Epithelial cell of prostate (primary cell): ENCODE measurements at places on chromosomes 11 and 22.

- DNase-seq, result no peak
These were observed 65.8 kb downstream of the DKK3 start for GRCh38 chr11:11942668-11943067.

DNA sequence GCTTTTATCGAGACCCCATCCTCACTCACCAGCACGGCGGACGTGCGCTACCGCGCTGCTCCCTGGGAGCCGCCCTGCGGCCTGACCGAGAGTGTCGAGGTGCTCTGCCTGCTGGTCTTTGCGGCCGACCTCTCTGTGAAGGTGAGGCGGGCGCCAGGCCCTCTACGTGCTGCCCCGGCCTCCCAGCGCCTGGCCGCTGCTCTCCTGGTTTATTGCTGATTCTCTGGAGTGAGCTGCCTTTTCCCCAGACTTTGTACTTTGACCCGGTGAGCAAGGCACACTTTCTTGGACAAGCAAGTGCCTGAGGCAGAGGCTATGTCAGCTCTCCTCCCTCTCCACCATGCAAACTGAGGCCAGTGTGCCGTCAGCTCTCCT lies 6.5 kb downstream of the TPCN2 start:
- DNase-seq, result no peak

DNA sequence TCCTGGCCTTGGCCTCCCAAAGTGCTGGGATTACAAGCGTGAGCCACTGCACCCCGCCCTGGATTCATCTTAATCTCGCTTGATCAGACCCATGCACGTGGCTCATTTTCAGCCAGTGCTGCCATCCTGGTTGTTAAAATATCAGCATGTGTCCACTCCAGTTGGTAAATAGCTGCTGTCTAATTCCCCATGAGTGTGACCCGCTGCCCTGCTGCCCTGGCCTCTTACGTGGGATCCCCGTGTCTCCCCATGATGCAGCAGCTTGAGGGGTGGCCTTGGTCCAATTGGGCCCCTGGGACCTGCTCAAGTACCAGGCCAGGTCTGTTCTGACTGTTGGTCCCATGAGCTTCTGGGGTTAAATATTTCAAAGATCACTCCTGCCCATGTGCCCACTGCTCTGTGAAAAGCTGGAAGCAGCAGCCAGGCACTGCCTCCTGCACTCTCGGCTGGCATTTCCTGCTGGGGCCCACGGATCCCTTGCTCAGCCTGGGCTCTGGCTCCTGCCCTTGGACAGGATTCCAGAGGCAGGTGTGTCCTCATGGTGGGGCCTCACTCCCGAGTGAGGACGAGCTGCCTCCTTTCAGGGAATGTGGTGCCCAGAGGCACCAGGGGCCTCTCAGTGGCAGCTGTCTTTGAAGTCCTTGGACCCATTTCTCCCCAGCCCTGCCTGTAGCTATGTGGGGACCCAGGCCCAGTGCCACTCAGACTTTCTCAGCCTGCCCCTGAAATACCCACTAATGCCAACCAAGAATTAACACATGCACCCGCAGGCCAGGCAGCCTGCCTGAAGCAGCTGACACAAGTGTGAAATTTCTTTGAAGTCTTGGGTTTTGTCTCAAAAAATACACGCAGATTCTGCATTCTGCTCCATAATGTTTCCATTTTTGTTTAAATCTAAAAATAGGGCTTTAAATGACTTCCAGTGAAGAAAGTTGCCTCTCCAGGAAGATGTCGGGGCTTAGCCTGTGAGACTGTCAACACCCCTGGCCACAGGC lies 38.1 kb upstream of the PRDM11 start:
- DNase-seq, result no peak

DNA sequence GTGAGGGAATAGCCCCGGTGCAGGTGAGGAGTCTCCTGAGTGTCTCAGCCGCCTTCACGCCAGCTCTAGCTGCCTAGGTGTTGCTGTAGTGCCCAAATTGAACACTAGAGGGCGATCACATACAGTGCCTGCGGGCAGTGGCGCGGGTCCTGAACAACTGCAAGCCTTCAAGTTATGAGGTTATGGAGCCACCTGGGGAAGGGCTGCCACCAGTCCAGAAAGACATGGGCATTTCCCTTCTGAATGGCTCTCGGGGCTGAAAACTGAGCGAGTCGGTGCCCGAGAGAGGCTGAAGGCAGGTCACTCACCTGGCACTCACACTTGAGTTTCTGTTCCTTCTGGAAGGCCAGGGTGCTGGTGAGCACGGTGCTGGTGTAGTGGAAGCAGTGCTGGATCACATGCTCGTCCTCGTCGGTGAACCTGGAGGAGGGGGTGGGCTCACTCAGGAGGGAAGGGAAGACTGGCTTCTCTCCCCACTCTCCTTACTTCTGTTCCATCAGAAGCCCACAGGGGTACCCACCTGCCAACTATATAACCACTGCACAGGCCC lies 88.4 kb downstream of the PDE2A start:
- no peak for DNase-seq

DNA sequence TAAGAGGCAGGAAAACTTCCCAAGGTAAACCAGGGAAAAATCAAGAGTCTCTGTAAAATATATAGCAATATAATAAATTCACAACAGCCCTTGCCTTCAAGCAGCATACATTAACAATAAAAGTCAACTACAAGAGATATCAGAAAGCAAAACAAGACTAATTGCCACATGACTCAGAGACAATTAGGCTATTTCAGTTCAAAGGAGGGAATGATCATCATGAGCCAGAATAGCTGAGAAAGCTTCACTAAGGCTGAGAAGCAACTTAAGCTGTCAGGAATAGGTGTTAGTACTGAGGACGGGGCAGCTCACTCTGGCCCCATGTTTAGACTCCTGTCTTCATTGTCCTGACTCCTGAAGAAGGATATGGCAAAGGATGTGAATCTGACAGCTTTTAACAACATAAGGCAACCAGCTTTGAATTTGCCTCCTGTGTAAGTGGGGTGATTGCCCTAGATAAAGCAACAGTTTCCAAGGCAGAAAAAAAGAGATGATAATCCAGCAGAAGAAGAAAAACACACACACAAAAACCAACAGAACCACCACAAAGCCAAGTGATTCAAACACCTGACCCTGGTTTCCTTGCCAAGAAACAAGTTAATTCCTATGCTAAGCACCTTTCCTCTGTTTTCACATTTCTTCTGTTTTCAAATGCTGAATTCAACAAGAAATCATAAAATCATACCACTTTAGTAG lies 60.8 kb downstream of the SIK3 start:
- DNase-seq, result no peak

DNA sequence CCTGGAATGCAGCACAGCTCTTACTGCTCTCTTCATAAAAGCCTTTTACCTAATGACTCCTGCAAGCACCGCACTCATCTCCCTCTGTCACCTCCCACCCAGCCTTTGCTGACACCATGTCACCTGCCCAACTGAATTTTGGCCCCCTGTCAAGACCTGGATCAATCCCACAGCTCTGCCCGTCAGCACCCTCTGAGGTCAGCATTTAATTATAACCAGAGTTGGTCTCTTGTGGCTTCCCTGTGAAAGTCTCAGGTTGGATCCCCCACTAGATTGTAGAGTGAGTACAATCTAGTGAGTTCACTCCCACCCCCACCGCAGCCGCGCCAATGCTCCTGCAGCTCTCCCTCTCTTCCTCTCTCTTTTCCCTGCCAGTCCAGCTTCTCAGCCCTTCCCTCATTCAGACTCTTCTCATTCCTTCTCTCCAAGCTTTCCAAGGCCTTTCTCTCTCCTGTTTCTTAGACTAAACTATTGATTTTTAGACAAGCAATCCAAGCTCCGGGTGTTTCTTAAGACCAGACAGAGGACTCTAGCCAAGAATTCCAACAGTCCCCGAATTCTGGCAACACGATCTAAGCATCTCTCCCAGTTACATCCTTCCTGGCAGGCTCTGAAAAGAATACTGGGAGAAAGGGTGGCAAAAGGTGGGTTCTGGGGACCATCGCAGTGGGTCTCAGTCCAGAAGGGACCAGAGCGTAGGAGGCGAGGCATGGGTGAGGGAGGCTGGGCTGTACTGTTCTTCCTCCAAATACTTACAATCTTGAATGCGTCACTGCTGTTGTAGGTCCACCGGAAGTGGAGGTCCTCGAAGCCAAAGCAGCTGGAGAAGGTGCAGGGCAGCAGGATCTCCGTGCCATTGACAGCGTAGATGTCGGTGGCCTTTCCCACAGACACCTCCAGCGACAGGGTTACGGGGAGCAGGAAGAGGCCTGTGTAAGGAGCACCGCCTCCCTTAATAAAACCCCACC lies 8.0 kb downstream of the SCN4B start:
- no peak for DNase-seq

- no peak for DNase-seq
These were observed 1.6 kb downstream of the IRF7 start for GRCh38 chr11:614021-614622.

GRCh38 chr22:29626497-29627195 lies 23.2 kb downstream of the NF2 start:
- DNase-seq, result no peak

DNA sequence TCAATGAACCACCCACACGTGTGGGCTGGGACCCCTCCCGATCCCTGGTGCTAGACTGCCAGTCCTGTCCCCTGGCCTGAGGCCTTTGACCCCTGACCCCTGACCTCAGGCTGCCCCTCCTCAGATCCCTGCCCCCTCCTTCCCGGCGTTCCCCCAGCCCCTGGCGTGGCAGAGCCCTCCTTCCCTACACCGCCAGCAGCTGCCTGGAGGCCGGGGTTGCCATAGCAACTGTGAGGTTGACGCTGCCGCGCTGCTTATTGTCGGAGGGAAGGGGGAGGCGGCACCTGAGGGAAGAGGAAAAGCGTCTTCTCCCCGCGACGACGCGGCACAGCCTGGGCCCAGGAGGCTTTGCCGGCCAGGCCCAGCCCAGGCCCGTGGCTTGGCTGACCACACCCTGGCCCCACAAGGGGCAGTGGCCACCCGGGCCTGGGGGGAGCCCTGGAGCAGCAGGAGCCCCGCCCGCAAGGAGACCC lies 32.6 kb downstream of the SHANK3 start:
- DNase-seq, result no peak

- DNase-seq, result no peak
These were observed 469.8 kb downstream of the BRD1 start for GRCh38 chr22:49357661-49358440.

DNA sequence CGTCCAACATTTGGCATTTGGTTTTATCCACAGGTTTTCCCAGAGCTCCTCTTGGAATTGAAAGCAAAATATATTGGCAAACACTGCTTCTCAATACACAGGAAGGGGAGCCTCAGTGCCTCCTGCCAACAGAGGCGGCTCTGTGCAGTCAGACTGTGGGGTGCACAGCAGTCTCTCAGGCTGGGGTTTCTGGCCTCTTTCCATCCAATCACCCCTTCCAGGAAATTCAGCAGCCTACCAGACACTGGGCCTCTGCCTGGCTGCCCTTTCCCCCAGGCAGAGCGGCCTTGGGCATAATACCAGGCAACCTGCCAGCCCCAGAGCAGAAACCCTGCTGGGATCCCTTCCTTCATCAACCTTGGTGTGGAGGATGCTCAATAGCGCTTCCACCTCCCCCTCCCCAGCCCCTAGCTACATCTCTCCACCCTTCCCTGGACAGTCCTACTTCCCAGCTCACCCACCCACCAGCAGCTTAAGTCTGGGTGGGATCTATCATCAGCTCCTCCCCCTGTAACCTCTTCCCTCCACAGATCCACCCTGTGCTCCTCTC lies 17.8 kb upstream of the RAPSN start:
- no peak for DNase-seq

- DNase-seq, result peak; percentile 82
These were observed 75.8 kb downstream of the CD44 start for GRCh38 chr11:35214792-35215193.

- DNase-seq, result no peak
These were observed 63.5 kb downstream of the ATM start for GRCh38 chr11:108286370-108286769.

DNA sequence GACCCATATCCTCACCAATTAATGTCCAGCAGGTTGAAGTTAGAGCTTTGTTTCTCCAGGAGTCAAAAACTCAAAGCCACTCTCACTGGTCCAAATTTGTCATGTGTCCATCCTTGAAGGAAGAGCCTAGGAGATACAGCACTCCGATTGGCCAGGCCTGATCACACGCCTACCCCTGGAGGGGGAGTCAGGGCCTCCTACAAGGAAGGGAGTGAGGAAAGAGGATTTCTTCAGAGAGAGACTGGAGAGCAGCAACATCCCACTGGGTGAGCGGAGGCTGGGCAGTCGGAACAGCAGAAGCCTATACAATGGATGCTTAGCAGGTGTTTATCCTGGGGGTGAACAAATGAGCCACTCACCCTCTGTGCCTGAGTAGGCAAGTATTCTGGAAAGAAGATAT lies 113.9 kb downstream of the TRIM29 start:
- no peak for DNase-seq

DNA sequence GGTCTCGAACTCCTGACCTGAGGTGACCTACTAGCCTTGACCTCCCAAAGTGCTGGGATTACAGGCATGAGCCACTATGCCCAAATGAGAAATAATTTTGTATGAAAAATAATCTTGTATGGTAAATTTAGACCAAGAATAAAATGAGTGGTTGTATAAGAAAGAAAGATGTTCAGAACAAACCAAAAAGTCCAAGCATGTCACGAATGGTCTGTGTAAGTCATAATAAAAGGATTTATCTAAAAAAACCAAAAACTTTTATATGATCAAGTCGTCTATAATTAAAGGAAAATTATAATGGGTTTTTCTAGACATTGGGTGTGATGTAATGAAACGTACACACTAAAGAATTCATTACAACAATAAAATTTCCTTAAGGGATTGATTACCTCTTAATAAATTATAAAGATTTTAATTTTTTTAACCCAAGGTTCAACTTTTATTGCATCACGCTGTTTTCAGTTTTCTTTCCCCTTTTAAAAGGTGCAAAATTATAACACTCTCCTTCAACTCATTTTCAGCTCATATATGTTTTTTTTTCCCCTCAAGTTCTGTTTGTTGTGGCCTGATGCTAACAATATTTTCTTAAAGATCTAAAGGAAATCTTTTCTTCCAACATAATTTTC lies 8.9 kb upstream of the AQP11 start:
- no peak for DNase-seq

DNA sequence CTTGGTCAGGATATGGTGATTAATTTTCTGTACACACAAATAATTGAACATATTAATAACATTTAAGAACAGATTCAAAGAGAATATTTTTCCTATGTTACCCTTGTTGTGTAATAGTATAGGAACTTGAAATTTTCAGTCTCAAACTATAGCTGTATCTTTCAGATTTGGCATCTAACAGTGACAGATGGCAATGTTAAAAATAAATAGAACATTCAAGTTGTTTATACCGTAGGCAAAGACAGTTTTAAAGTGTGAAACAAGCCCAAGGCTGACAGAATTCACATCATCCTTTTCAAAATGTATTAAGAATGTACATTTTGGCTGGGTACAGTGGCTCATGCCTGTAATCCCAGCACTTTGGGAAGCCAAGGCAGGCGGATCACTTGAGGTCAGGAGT lies 92.6 kb upstream of the TP53AIP1 start:
- DNase-seq, result no peak

GRCh38 chr11:33634291-33634834 lies 66.3 kb downstream of the C11orf91 start:
- DNase-seq, result peak; percentile 73

- no peak for DNase-seq
These were observed 29.0 kb upstream of the NAP1L4 start for GRCh38 chr11:3021125-3021524.

- DNase-seq, result no peak
These were observed 34.2 kb downstream of the MRGPRD start for GRCh38 chr11:68946416-68947090.

- DNase-seq, result no peak
These were observed 21.8 kb downstream of the ARFGAP2 start for GRCh38 chr11:47154616-47155570.

- no peak for DNase-seq
These were observed 136.2 kb upstream of the ZC3H12C start for GRCh38 chr11:109957000-109957399.

- DNase-seq, result no peak
These were observed 1.1 kb downstream of the DPF2 start for GRCh38 chr11:65334696-65335295.

- no peak for DNase-seq
These were observed 135.0 kb downstream of the CRYBB2 start for GRCh38 chr22:25354456-25354855.
